ENCODE measurements at places on chromosomes 4 and X. TPM values are rescaled to one million over a fixed set of nuclear protein-coding genes. Genes with fewer than 3 reads are reported as not detected.

DNA sequence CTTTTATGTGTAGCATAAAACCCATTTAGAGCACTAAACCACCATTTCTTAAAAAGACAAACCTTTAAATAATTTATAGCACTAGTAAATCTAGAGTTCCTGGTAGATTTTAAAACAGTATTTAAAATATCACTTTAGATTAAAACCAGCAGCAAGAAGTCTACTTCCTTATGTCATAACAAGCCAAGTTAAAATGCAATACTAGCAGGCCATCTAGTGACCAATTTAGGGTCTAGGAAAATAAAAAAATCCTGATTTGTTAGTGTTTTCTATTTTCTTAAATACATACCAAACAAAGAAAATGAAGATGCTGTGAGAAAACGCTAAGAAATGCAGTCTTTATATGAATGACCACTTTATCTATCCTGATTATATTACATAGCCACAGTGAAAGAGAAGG, 53.9 kb downstream of the PAPSS1 start:
- no peak for DNase-seq

NHS gene
- 28.9 TPM for total RNA-seq

TCEAL5 gene
- total RNA-seq: 0.28 TPM

DNA sequence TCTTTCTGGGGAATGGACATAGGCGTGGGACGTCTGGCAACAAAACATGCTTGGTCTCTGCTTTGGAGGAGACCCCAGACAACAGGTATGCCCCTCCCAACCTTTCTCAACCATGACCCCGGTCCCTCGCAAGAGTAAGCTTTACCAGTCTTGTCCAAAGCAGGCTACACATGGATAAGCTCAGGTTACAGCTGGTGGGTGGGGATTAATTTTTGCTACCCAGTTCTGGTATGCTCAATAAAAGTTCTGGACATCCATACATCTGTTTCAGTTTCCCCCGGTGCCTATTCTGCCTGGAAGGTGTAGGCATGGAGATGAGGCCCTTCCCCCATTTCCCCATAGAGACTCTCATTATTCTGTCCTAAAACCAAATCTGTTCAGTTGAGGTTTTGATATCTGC, 54.5 kb upstream of the NOCT start:
- no peak for DNase-seq

GRCh38 chr4:32061916-32062315, 1341.7 kb downstream of the PCDH7 start:
- DNase-seq: no peak

PITX2 gene
- total RNA-seq: 3.2 TPM

DNA sequence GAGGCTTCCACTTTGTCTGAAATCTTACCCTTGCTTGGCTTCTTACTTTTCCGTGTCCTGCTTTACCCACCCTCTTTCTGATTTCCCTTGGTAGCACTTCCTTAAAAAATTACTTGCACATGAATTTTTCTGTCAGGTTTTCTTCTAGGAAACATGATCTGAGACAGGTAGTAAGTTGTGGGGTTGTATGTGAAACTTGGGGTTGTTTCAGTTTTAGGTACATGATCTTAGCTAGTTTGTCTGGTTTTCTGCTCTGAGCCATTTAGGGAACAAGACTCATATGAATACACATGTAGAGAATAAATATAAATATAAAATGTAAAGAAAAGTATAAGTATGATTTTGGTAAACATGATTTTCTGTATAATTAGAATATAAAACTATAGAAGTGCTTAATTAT, 17.4 kb upstream of the ARMCX2 start:
- no peak for DNase-seq

DNA sequence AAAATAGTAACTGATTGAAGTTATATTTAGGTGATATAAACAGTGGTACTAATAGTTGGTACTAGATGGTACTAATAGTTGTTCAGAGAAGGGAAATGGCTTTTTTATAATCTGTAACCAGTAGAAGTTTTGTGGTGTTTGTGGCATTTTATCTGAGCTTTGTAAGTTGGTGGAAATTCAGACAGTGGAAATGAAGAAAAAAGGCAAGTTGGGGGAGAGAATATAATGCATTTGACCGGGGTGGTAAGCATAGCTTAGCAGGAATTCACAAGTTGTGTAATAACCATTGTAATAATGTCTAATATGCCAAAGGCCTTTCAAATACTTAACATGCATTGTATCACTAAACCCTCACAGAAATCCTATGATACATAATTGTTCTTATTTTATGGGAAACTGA, 36.3 kb downstream of the DTHD1 start:
- no peak for DNase-seq

GRCh38 chr4:140353786-140354185, 19.7 kb upstream of the SCOC start:
- DNase-seq: no peak

- no peak for DNase-seq
Observed at GRCh38 chrX:20402956-20403355, 136.2 kb upstream of the RPS6KA3 start.

- DNase-seq: peak; percentile 7
Observed at GRCh38 chrX:29478336-29479069, 736.9 kb upstream of the MAGEB2 start.

DNA sequence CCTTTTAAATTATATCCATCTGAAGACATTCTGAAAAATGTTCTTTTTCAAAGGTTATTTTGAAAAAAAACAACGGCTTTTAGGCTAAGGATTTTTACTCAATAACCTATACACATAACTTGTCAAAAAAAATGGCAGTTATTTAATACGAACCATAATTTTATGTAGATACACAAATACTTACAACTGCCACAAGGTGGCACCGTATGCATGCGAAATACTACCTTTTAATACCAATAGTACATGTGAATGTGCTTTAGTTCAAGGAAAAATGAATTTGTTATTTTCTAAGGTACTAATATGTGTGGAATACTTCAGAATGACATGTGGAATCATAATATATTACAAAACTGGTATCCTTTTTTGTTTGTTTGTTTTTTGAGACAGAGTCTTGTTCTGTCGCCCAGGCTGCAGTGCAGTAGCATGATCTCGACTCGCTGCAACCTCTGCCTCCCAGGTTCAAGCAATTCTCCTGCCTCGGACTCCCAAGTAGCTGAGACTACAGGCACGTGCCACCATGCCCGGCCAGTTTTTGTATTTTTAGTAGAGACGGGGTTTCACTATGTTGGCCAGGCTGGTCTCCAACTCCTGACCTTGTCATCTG, 4.6 kb upstream of the MAD2L1 start:
- DNase-seq: peak; percentile 85

- DNase-seq: peak; percentile 67
Observed at GRCh38 chr4:86594559-86595425, 677 bp downstream of the PTPN13 start.

GRCh38 chrX:71251466-71251973, 2.4 kb downstream of the ZMYM3 start:
- no peak for DNase-seq

AVPR2 gene
- total RNA-seq: 2.3 TPM

NLRP2B gene
- total RNA-seq: not detected

DNA sequence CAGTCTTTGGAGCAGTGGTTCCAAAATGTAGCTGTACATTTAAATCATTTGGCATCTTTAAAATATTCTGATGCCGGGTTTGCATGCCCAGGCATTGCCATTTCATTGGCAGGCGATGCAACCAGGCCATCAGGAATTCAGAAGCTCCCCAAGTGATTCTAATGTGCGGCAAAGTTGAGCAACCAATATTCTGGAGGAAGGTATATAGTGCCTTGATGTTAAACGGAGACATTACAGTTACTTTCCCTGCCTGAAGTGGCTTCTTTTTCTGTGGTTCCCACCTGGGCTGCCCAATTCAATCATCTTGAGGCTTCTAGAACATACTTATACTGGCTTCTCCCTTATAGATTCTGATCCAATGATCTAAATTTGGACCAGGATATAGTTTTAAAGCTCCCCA, 68.7 kb upstream of the PGM2 start:
- no peak for DNase-seq

- DNase-seq: no peak
Observed at GRCh38 chr4:186248643-186249042, 17.3 kb upstream of the F11 start.

DNA sequence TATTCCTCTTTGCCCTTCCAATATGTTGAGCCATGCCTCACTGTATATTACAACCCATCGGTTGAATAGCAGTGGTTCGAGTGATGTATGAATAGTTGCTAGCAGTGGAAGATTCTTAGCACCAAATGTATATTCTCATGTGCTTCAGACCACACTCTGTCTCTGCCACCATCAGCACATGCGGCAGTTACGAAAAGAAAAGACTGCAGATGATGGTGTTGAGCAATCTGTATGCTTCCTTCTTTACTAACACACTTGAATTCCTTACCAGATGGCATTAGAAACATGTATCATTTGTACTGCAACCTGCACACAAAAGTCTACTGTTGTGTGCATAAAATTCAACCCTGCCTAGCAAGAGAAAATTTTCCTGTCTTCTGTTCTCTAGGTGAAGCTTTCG, 214.6 kb downstream of the ENOX2 start:
- no peak for DNase-seq

TCEAL7 gene
- 2.6 TPM for total RNA-seq

DNA sequence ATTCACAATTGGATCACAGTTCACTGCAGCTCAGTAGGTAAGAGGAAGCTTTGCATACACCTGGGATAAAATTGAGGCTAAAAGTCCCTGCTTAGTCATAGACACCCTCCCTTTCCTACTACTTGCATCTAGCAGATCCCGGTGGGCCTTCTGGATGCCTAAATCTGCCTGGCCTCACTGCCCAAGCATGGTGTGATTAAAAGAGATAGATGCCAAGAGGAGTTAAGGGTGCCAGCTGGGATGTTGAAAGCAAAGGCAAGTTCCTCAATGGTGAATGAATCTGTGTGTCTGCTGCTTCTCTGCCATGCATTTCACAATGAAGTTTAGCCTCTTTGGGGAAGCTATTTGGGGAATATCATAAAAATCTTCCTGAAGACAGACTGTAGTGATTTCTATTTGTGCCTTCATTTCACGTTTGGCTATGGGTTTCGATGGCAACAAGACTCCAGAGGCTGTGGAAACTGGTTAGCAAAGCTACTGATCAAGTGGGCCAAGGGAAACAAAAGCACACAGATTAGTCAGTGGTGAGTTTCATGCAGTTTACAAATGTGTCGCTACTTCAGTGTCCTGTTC, 534.0 kb downstream of the ANKRD50 start:
- DNase-seq: no peak

AKAP14 gene
- not detected for total RNA-seq

MRFAP1L1 gene
- 57.1 TPM for total RNA-seq

ARL13A gene
- not detected for total RNA-seq

DNA sequence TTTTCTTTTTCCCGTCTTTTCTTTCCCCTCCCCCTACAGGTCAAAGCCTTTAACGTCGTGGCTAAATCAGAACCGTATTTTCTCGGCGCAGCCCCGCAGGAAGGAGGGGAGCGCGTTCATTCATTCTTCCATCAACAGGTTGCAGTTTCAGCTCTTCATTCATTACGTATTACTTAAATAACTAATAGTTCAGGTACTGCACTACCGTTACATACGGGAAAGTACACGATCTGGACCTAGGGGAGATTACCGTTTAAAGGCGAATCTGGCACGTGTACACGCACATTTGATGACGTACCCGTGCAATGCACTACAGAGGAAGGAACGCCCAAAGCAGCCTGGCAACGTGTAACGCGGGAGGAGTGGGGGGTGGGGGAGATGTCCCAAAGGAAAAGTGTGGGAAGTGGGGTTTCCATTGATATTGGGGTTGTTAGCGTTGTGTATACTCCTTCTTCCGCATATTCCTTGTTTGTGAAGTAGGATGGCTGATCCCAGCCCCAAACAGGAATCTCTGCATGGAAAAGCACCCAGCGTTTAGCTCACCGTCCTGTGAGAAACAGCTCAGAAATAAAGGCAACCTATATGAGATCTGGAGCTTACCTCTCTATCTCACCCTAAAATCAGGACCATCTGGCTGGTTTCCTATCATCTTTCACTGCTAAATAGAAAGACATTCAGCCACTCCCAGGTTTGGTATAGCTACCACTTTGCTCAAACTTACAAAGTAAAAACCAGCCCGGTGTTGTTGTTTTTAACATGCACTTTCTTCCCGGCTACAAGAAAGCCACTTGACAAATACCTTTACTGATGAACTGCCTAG, 585 bp upstream of the SEC24D start:
- peak; percentile 50 for DNase-seq

- DNase-seq: no peak
Observed at GRCh38 chr4:179941911-179942310, 2301.3 kb upstream of the TENM3 start.

DNA sequence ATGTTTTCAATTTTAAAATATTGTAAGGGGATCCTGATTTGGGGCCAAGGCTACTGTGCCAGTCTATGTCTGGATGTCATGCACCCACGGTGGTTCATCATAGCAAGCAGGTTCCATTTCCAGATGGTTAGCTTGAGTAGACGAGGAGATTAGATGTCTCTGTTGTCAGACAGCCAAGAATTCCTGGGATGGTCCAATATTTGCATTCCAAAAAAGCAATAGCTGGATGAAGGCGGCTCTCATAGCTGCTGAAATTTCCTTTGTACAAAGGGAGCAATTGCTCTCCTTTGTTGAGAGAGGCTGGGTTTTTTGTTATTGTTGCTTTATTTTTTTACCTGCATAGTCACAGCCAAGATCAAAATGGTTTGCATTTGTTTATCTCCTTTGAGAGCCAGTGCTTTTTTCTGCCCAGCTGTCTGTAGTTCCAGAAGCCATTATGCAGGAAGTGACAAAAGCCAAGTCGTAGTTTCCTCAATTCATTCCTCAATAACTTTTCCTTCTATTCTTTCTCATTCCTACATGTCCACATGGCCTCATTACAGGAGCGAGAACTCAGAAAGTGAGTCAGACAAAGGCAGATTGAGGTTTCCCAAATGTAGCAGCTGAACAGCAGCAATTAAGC, 107.9 kb downstream of the MMRN1 start:
- no peak for DNase-seq

TACR3 gene
- total RNA-seq: not detected

STBD1 gene
- total RNA-seq: 4.5 TPM

DNA sequence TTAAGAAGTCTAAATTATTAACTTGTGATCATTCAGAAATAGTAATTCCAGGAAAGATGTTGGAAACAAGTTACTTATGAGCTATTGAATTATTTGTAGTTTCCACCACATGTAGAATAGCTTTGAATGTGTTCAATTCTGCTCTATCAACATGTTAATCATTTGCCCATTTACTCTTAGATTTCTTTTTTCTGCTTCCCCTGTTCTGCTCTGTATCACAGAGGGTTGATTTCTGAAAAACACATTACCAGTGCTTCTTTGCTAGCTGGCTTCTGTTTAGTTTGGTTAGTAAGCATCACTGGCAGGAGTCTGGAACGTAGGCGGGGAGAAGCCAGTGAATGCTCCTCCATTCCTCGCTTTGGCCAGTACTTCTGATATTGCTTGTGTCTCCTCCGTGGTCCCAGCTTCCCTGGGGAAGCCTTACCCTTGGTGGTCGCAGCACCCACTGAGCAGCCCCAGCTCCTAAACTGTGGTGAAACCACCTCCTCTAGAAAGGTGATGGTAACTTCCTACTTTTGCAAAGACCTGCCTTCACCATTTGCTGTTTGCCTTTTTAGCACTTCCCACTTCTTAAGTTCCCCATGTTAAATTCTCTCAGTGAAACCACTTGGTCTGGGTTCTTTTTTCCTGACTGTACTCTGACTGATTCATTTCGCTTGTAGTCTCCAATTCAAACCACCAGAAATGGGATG, 40.3 kb upstream of the GALNT7 start:
- DNase-seq: no peak

- DNase-seq: no peak
Observed at GRCh38 chr4:119037709-119038108, 97.9 kb upstream of the MYOZ2 start.

- no peak for DNase-seq
Observed at GRCh38 chr4:86603311-86603885, 9.3 kb downstream of the PTPN13 start.

ABCE1 gene
- 46.4 TPM for total RNA-seq

GRCh38 chr4:67080046-67080557, 465.2 kb downstream of the CENPC start:
- DNase-seq: no peak

Measured in kidney (tissue), 22 donors.